ENCODE measurements at places on chromosomes 16 and 17. TPM values are rescaled to one million over a fixed set of nuclear protein-coding genes. Genes with fewer than 3 reads are reported as not detected.

HAPSTR1 gene
- 60.1 TPM for total RNA-seq

DNA sequence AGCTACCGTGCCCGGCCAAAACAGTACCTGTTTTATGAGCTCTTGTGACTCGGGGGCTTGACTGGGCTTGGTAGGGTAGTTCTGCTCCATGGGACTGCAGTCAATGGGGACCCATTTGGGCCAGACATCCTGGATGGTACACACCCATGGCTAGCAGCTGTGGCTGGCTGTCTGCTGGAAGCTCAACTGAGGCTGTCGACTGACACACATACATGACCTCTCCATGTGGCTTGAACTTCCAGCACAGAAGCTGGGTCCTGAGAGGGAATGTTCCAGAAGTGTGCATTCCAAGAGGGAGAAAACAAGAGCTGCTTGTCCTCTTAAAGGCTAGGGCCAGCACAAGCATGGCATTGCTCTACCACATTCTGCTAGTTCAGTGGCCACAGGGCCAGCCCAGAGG lies 14.9 kb upstream of the NKD1 start:
- no peak overlapping the region for H3K4me3 ChIP-seq
- no peaks in the 10 kb centered on the region for H3K36me3 ChIP-seq
- no peaks in the 10 kb centered on the region for H3K27me3 ChIP-seq
- no peak for DNase-seq
- H3K4me1 ChIP-seq: no peaks in the 10 kb centered on the region
- H3K27ac ChIP-seq: no peak overlapping the region

DNA sequence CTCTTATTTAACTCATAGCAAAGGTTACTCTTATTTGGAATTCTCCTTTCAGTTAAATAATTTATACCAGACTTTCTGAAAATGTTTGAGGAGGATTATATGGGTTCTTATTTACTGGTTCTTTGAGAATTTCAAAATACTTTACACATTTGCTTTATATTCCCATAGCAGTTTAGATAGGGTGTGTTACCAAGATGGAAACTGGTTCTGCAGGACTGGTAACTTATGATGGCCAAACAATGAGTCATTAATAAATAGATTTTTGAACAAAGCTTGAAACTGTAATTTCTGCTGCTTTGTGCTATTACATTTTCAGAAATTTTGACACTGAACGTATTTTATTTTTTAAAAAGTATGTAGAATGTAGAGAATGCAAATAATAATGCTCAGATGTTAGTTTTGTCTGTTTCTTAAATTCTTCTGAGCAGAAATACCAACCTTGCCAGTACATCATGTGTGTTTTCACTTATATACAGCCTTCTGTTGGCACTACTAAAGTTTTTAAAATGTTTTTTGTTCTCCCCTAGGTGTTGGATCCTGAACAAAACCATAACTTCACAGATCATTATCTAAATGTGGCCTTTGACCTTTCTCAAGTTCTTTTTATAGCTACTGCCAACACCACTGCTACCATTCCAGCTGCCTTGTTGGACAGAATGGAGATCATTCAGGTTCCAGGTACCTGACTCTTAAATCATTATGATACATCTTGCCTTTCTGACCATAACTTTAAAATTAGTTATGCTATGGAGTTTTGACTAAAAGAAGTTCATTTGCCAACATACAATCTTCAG lies 48.3 kb upstream of the ABCC11 start:
- H3K27me3 ChIP-seq: no peaks in the 10 kb centered on the region
- no peak overlapping the region for H3K27ac ChIP-seq
- H3K36me3 ChIP-seq: no peaks in the 10 kb centered on the region
- no peaks in the 10 kb centered on the region for H3K4me1 ChIP-seq
- no peak for DNase-seq

- no peaks in the 10 kb centered on the region for H3K36me3 ChIP-seq
- no peaks in the 10 kb centered on the region for H3K27me3 ChIP-seq
- DNase-seq: peak; percentile 25
- peaks cover 11% of the 10 kb centered on the region for H3K4me1 ChIP-seq
Observed at GRCh38 chr16:14071576-14072271, 605 bp downstream of the MRTFB start.

- H3K4me3 ChIP-seq: no peak overlapping the region
- H3K36me3 ChIP-seq: no peaks in the 10 kb centered on the region
- H3K4me1 ChIP-seq: no peaks in the 10 kb centered on the region
- no peak overlapping the region for H3K27ac ChIP-seq
Observed at GRCh38 chr16:23055481-23055880, 93.8 kb downstream of the USP31 start.

DNA sequence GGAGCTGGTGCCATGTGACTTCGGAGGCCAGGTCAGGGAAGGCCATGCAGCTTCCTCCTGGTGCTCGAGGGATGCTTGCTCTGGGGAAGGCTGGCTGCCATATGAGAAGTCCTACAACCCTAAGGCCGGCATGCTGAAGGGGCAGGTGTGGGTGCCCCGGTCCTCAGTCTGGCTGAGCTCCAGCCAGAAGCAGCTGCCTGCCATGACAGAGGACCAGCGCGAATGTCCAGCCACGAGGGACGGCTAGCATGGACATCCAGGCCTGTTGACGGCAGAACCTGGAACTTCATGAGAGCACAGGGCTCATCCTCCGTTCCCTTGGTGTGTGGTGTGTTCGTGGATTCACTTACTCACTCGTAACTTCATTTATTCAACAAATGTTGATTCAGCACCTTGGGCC lies 140.6 kb downstream of the IRF8 start:
- H3K27ac ChIP-seq: no peak overlapping the region
- no peak overlapping the region for H3K4me3 ChIP-seq
- peaks cover 3% of the 10 kb centered on the region for H3K27me3 ChIP-seq
- DNase-seq: no peak
- H3K4me1 ChIP-seq: no peaks in the 10 kb centered on the region

GRCh38 chr16:727291-727977 lies 528 bp downstream of the HAGHL start:
- H3K4me3 ChIP-seq: peak overlapping the region; percentile 61
- H3K4me1 ChIP-seq: peaks cover 13% of the 10 kb centered on the region
- no peak for DNase-seq
- peaks cover 4% of the 10 kb centered on the region for H3K36me3 ChIP-seq
- no peaks in the 10 kb centered on the region for H3K27me3 ChIP-seq

GRCh38 chr16:82999711-83000110 lies 372.9 kb downstream of the CDH13 start:
- no peak overlapping the region for H3K4me3 ChIP-seq

DNA sequence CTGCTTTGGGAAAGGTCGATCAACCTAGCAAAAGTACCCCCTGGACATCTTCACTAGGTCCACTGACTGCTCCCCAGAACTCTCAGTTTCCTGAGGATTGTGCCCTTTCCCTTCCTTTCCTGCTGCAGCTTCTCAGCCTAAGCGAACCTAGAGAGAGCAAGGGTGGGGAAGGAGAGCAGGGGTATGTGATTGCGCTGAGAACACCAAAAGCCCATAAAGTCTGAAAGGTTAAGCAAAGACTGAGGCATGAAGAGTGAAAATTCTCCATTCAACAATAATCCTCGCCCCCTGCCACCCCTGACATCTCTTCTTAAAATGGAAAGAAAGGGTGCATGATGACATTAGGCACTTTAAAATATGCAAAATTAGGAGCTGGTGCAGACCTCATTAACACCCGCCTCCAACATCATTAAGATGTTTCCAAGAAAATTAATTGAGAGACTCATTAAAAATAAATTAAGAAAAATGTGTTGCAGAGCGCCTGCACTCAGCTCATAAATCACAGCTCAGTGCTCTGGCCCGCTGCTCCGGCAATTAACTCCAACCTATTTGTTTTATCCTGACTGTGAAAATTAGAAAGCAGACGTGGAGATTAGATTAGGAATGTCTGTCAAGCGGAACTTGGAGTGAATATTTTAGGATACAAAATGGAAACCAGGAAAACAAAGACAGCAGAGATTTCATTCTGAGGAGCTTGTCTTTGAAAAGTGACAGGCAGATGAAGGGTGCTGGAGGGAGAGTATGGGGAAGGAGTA lies 49.1 kb upstream of the PMFBP1 start:
- no peak for DNase-seq
- H3K4me1 ChIP-seq: no peaks in the 10 kb centered on the region
- H3K36me3 ChIP-seq: no peaks in the 10 kb centered on the region
- peaks cover 9% of the 10 kb centered on the region for H3K27me3 ChIP-seq
- no peak overlapping the region for H3K4me3 ChIP-seq
- H3K27ac ChIP-seq: no peak overlapping the region

DNA sequence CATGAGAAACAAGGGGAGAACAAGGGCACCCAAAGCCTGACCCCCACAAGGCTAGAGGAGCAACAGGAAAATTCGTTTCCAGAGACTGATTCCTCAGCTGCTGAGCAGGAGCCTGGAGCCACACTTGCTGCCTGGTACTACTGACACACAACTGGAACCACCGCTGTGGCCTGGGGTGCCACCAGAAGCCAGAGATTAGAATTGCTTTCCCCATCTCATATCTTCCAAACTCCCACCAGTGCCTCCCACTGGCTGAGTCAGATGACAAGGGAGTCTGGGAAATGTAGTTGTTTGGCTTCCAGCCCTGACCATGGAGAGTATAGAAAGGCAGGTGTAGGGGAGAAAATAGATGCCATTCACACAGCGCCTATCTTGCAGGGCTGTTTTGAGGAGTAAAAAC lies 4.1 kb upstream of the TMEM11 start:
- peak; percentile 16 for DNase-seq
- no peak overlapping the region for H3K27ac ChIP-seq
- H3K4me3 ChIP-seq: no peak overlapping the region
- H3K27me3 ChIP-seq: no peaks in the 10 kb centered on the region

GRCh38 chr16:30510376-30510938 lies 15.9 kb downstream of the ZNF768 start:
- DNase-seq: no peak
- peaks cover 7% of the 10 kb centered on the region for H3K27me3 ChIP-seq
- H3K4me3 ChIP-seq: no peak overlapping the region
- H3K36me3 ChIP-seq: no peaks in the 10 kb centered on the region
- H3K4me1 ChIP-seq: no peaks in the 10 kb centered on the region

DNA sequence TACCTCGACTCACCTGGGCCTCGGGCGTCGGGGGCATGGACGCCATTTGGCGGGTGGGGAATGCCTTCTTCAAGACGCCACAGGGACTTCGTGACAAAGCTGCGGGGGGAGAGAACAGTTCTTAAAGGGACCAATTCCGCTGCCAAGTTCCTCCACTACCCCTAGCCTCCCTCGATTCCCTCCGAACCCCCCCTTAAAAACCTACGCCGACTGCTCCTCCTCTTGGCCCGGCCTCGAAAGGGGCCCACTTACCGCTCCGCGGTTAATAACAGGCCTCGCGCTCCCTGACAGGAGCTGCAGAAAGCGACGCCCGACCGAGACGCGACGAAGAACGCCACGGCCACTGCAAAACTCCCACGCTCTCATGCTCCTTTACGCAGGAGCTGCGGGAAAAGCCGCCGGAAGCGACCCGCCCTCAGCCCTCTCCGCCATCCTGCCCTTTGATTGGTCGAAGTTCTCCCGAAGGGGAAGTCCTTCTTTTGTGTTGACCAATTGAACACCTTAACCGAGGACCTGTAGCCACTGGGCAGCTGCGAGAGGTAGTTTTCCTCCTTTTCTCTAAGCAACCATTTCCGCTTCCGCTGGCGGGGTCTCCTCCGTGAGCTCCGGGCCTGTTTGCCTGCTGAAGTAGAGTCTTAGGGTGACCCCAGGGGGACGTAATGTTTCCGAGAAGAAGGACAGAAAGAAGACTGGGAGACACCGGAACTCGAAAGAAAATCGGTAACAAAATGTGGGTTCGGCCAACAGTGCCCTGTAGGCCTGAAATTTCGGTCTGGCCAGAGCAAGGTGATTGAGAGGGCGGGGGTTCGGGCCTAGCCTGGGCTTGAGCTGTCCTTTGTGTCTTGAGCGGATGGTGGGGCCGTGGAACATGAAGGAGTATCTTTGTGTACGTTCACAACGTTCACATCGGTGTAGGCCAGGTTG lies at the start of the genes NAA60 and ZNF597:
Gene NAA60 (plus strand): TSS at position 573 of the 924 bp plus-strand sequence. CDS start 32,548 bp downstream, outside the sequence.
Gene ZNF597 (minus strand): TSS at position 397 of the 924 bp plus-strand sequence. CDS start 351 bp downstream, at position 46.
- peak within 1 kb of the TSS; percentile 92 for H3K27ac ChIP-seq
- peaks cover 3% of the 10 kb centered on the region for H3K4me1 ChIP-seq
- H3K36me3 ChIP-seq: no peaks in the 10 kb centered on the region
- H3K4me3 ChIP-seq: peak within 1 kb of the TSS; percentile 78
- peak; percentile 90 for DNase-seq

NPIPA7 gene
- 12.2 TPM for total RNA-seq

DNA sequence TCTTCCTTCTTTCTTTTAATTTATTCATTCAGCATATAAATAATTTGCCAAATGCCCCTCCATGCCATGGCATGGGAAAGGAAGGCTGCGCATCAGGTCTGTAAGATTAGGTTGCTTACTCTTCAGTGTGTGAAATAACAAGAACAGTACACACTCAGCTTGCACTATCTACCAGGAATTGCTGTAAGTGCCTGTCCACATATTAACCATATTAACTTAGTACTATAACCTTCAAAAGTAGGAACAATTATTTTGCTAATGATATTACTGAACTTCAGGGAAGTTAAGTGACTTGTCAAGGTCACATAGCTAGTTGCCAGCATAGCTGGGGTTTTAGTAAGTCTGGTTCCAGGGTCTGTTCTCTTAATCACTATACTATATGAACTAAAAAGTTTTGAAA lies 89.2 kb upstream of the PMFBP1 start:
- H3K27ac ChIP-seq: no peak overlapping the region
- DNase-seq: no peak
- H3K4me1 ChIP-seq: peaks cover 5% of the 10 kb centered on the region
- no peaks in the 10 kb centered on the region for H3K27me3 ChIP-seq

DNA sequence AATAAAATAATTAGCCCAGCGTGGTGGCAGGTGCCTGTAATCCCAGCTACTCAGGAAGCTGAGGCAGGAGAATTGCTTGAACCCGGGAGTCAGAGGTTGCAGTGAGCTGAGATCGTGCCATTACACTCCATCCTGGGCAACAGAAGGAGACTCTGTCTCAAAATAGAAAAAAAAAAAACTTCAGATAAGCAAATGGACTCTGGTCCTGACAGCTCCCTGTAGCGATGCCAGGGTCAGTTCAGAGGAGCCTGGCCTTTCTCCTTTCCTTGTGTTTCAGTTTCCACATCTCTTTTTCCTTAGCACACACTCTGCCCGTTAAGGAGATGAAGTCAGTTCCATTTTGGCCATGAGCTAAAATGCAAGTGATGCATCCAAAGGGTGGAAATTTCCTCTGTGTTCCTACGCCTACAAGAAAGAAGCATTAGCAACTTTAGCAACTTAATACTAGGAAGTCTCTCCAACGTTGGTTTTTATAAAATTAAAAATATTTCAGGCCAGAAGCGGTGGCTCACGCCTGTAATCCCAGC lies 11.6 kb upstream of the GRB2 start:
- H3K4me3 ChIP-seq: no peak overlapping the region
- no peaks in the 10 kb centered on the region for H3K27me3 ChIP-seq
- no peaks in the 10 kb centered on the region for H3K36me3 ChIP-seq
- no peak for DNase-seq
